B cell (primary cell): ENCODE measurements at places on chromosomes 6 and 20. TPM values are rescaled to one million over a fixed set of nuclear protein-coding genes. Genes with fewer than 3 reads are reported as not detected.

DNA sequence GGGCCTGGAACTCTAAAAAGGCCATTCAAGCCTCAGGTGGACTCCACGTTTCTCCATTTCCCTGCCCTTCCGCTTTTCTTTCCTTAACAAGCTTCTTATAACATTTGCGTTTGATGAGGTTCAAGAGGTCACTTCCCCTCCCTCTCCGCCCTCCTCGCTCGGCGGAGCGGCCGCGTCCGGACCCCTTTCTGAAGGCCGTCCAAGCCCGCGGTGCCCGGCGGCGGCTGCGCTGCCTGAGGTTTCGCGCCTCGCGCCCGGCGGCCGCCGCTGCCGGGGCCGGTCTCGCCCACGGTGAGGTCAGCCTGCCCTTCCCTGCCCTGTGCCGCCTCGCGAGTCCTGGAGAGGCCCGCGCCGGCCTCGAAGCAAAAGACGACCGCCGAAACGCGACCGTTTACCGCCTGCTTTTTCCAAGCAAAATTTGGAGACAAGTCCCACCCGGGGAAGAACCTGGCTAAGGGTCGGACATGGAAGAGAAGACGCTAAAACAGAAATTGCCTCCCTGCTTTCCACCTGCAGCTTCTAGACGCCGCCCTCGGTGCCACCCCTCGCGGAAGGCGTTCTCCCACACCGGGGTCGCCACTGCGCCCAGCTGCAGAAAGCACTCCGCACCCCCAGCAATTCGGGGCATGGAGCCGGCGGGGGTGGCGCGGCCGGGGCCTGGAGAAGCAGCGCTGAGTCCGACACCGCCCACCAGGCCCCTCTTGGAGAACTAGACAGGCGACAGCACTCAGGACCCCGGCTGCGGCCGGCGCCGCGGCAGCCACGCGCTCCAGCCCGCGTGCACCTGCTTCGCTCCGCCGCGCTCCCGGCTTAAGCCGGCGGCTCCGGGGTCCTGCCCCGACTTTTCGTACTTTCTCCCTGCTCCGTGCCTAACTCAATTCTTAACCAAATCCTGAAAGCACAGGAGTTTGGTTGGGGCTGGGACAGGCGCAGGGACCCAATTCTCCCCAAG lies 11.0 kb upstream of the FOXF2 start:
- peaks cover 45% of the 10 kb centered on the region for H3K4me1 ChIP-seq
- H3K27ac ChIP-seq = no peak overlapping the region
- H3K36me3 ChIP-seq = no peaks in the 10 kb centered on the region
- no peak overlapping the region for H3K4me3 ChIP-seq
- DNase-seq = peak; percentile 46

- no peak overlapping the region for H3K4me3 ChIP-seq
- no peaks in the 10 kb centered on the region for H3K36me3 ChIP-seq
- H3K4me1 ChIP-seq = no peaks in the 10 kb centered on the region
- H3K27ac ChIP-seq = no peak overlapping the region
- H3K27me3 ChIP-seq = no peaks in the 10 kb centered on the region
These were observed 31.8 kb upstream of the SLC35D3 start for GRCh38 chr6:136890194-136890839.

- H3K27me3 ChIP-seq = peaks cover 24% of the 10 kb centered on the region
- no peak overlapping the region for H3K4me3 ChIP-seq
- no peak for DNase-seq
- H3K36me3 ChIP-seq = no peaks in the 10 kb centered on the region
These were observed 2.5 kb upstream of the ACTR5 start for GRCh38 chr20:38745757-38746156.

- no peaks in the 10 kb centered on the region for H3K27me3 ChIP-seq
- H3K36me3 ChIP-seq = no peaks in the 10 kb centered on the region
- no peak overlapping the region for H3K4me3 ChIP-seq
- no peak overlapping the region for H3K27ac ChIP-seq
These were observed 37.5 kb upstream of the FUT9 start for GRCh38 chr6:95978230-95978629.

DNA sequence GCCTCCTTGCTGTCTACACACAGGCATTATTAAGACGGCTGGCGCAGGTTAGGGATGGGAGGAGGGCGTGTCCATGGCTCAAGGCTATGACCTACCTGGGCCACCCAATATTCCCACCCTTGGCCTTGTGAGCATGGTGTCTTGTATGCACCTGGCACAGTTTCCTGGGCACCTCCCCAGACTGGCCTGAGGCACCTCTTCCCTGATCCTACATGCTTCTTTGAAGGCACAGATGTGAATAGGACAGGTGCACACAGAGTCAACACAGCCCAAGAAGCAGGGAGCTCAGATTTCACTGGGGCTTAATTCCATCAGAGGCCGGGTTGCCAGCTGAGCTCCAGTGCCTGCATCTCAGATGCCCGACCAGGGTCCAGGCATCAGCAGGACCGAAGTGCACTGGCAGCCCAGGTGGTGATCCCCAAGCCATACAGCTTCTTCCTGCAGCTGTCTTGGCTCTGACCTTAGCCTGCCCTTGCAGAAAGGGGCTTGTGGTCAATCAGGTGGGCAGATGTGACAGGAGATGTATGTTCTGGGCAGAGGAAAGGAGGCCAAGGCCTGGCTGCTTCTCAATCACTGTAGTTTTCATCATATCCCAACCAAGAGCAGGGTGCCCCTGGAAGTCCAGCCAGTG lies 287.7 kb downstream of the CLIC5 start:
- no peaks in the 10 kb centered on the region for H3K27me3 ChIP-seq
- H3K4me1 ChIP-seq = no peaks in the 10 kb centered on the region
- H3K36me3 ChIP-seq = no peaks in the 10 kb centered on the region
- H3K4me3 ChIP-seq = no peak overlapping the region
- no peak overlapping the region for H3K27ac ChIP-seq

GRCh38 chr6:157769776-157770426 lies 53.1 kb upstream of the SNX9 start:
- no peak overlapping the region for H3K4me3 ChIP-seq
- H3K27ac ChIP-seq = no peak overlapping the region
- no peaks in the 10 kb centered on the region for H3K36me3 ChIP-seq
- DNase-seq = peak; percentile 29

GRCh38 chr20:24915440-24915839 lies 33.6 kb upstream of the CST7 start:
- H3K27ac ChIP-seq = no peak overlapping the region
- no peaks in the 10 kb centered on the region for H3K36me3 ChIP-seq
- H3K27me3 ChIP-seq = no peaks in the 10 kb centered on the region
- H3K4me3 ChIP-seq = no peak overlapping the region
- DNase-seq = no peak

DNA sequence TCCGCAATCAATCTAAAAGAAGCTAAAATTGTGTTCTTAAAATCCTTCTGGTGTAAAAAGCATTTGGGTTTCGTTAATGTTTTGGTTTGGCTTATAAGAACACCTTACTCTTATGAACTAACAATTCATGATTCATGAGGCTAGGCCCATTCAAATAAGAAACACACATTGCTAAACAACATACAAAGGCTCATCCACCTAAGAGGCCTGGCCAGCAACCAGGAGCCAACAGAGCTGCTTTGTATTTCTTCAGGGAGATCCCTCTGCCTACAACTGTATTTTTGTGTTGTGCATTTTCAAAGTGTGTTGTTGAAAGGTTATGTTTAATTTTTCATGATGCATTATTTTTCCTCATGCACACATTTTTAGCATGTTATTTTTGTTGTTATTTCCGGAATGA lies 98.6 kb downstream of the PTPRK start:
- no peak overlapping the region for H3K27ac ChIP-seq
- DNase-seq = no peak
- H3K27me3 ChIP-seq = no peaks in the 10 kb centered on the region
- H3K36me3 ChIP-seq = no peaks in the 10 kb centered on the region

DNA sequence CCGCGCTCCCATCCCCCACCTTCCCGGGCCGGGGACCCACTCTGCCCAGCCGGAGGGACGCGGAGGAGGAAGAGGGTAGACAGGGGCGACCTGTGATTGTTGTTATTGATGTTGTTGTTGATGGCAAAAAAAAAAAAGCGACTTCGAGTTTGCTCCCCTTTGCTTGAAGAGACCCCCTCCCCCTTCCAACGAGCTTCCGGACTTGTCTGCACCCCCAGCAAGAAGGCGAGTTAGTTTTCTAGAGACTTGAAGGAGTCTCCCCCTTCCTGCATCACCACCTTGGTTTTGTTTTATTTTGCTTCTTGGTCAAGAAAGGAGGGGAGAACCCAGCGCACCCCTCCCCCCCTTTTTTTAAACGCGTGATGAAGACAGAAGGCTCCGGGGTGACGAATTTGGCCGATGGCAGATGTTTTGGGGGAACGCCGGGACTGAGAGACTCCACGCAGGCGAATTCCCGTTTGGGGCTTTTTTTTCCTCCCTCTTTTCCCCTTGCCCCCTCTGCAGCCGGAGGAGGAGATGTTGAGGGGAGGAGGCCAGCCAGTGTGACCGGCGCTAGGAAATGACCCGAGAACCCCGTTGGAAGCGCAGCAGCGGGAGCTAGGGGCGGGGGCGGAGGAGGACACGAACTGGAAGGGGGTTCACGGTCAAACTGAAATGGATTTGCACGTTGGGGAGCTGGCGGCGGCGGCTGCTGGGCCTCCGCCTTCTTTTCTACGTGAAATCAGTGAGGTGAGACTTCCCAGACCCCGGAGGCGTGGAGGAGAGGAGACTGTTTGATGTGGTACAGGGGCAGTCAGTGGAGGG lies 2.8 kb downstream of the SOX4 start:
- peaks cover 38% of the 10 kb centered on the region for H3K4me1 ChIP-seq
- H3K27ac ChIP-seq = peak overlapping the region; percentile 75
- H3K27me3 ChIP-seq = peaks cover 14% of the 10 kb centered on the region
- peak; percentile 61 for DNase-seq
- H3K36me3 ChIP-seq = no peaks in the 10 kb centered on the region

DNA sequence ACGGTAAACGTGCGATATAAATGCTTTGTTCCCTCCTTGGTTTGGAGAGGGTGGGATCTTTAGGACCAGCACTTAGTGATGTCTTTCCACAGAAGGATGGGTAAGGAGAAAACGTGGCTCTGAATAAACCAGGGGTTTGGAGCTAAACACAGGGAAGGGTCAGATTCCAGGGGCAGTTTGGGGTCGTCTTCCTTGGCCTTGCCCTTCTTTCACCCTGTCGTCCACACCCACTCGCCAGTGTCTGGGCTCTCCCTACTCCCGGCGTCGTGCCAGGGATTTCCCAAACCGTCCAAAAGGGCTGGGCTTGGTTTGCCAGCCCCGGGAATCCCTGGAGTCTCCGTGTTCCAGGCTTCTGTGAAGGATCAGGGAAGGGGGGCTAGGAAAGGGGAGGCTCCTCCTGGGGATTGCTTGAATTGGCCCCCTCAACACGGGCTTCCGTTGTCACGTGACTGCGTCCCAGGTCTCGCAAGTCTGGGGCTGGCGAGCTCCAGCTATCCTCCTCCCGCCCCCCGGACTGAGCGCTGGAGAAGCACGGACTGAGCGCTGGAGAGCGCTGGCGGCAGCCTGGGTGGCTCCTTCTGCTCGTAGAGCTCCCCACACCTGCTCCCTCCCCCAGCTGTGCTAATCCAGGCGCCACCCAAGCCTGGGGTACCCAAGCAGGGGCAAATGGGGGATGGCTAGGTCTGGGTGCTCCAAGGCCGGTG lies 9.4 kb upstream of the ARMC12 start:
- DNase-seq = no peak
- peak overlapping the region; percentile 57 for H3K4me3 ChIP-seq
- H3K4me1 ChIP-seq = peaks cover 64% of the 10 kb centered on the region
- H3K27me3 ChIP-seq = peaks cover 10% of the 10 kb centered on the region
- no peak overlapping the region for H3K27ac ChIP-seq

DNA sequence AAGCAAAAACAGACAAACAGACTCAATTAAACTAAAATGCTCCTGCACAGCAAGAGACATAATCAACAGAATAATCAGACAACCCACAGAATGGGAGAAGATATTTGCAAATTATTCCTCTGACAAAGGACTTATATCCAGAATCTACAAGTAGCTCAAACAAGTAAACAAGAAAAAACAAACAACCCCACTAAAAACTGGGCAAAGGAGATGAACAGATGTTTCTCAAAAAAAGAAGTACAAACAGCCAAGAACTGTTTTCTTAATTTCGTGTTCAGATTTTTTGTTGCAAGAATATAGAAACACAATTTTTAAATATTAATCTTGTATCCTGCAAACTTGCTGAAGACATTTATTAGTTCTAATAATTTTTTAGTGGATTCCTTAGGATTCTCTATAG lies 274.1 kb downstream of the BCKDHB start:
- H3K4me3 ChIP-seq = no peak overlapping the region
- no peaks in the 10 kb centered on the region for H3K36me3 ChIP-seq
- no peak for DNase-seq
- H3K27ac ChIP-seq = no peak overlapping the region
- H3K4me1 ChIP-seq = no peaks in the 10 kb centered on the region

- no peaks in the 10 kb centered on the region for H3K4me1 ChIP-seq
- DNase-seq = no peak
- H3K27me3 ChIP-seq = no peaks in the 10 kb centered on the region
- no peak overlapping the region for H3K4me3 ChIP-seq
These were observed 185.0 kb upstream of the SPTLC3 start for GRCh38 chr20:12823734-12824133.

- H3K4me1 ChIP-seq = no peaks in the 10 kb centered on the region
- no peak for DNase-seq
- no peaks in the 10 kb centered on the region for H3K27me3 ChIP-seq
These were observed 44.7 kb upstream of the FOXQ1 start for GRCh38 chr6:1267057-1267732.

DNA sequence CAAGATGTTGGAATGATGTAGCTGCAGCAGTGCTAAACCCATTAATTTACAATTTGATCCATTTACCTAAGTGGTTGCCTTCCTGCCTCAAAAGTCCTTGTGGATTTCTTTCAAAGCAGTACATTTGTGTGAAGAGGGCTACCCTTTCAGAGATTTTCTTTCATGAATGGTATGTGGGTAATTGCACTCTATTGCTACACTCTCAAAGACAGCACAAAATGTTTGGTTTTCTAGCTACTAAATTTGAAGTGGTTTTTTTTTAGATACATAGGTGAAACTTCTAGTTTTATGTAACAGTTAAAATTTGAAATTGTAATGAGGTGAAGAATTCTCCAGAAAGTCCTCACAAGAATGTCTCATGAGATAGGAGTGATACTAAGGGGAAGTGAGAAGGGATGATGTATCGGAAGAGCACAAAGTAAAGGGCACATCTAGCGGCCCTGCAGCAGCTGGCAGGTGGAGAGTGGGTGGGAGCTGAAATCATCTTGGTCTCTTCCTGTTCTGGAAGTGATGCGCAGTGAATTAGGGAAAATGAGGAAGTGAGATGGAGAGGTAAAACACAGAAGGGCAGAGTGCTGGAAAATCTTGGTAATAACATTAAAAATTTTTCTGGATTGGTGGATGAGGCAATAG lies 236.8 kb upstream of the MAN1A1 start:
- no peaks in the 10 kb centered on the region for H3K4me1 ChIP-seq
- H3K4me3 ChIP-seq = no peak overlapping the region
- no peak overlapping the region for H3K27ac ChIP-seq
- no peaks in the 10 kb centered on the region for H3K36me3 ChIP-seq

DNA sequence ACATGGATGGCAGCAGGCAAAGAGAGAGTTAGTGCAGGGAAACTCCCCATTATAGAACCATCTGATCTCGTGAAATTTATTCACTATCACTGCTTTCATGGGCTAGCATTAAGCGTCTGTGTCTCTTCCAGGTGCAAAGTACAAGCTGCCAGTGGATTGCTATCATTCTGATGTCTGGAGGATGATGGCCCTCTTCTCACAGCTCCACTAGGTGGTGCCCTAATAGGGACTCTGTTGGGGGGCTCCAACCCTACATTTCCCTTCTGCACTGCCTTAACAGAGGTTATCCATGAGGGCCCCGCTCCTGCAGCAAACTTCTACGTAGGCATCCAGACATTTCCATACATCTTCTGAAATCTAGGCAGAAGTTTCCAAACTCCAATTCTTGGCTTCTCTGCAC lies 347.8 kb upstream of the HS3ST5 start:
- H3K27ac ChIP-seq = no peak overlapping the region
- H3K4me3 ChIP-seq = no peak overlapping the region

DUSP15 gene
- 1.8 and 3.3 TPM in 2 replicates for total RNA-seq

KIAA0408 gene
- total RNA-seq = 0.34 and 0.64 TPM in 2 replicates

C20orf204 gene
- 2.5 TPM in 2 replicates for total RNA-seq

COQ3 gene
- total RNA-seq = 3.1 and 3.9 TPM in 2 replicates

VSTM2L gene
- not detected in 2 replicates for total RNA-seq

TPBG gene
- not detected in 2 replicates for total RNA-seq
